ENCODE measurements at places on chromosomes 3 and 15.

DNA sequence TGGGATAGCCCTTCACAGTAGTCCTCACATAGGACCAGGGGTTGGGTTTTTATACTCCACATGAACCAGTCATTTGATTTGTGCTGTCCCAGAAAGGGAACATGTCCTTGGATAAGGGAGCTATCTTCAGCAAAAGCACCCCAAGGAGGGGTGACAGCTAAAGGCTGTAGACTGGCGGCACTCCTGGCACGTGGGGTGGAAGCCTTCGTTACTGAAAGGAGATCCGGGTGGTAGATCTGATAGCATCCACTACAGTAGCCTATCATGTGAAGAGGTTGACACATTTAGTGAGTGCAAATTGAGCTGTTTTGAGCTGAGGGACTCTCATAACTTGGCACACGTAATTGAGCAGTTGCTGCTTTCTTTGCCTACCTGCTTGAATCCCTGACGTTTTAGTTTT lies 588.8 kb upstream of the GOLIM4 start:
- DNase-seq: no peak

GRCh38 chr15:98983334-98983733 lies 24.3 kb downstream of the PGPEP1L start:
- no peak for DNase-seq

GRCh38 chr3:72496051-72496670 lies 352.1 kb downstream of the SHQ1 start:
- DNase-seq: no peak

DNA sequence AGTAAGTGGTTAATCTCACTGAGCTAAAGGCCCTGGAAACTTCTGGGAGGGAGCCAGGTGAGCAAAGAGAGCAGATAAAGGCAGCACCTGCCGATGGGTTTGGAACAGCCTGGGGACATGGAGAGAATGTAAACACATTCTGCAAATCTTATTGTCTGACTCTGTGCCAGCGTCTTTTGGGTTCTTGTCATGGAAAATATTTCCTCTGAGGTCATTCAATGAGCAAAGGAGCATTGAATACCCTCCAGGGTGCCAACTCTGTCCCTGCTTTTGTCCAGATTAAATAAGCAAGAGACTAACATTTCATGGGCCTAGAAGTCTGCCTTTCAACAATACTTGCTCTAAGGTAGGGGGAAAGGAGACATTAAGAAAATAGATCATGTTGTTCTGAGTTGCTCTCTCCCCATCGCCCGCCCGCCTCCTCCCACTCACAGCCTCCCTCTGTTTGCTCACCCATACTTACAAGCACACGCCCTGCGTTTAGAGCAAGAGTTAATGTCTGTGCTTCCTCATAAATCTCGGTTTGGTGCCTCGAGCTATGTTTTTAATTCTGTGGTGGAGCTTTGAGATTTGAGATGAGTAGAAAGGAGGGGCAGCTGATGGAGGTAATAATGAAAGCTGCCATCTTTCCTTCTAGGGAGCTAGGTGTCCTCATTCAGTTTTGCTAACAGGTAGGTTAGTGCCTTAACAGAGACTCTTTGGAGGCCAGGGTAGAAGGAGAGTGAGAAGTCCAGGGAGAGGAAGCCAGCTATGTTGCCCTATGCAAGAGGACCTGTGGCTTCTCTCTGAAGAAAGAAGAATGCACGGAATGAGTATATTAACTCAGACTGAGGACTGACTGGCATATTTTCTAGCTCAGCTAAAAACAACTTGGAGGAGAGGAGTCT lies 132.9 kb downstream of the TPRG1 start:
- DNase-seq: no peak

GRCh38 chr3:158233791-158234190 lies 123.9 kb downstream of the RSRC1 start:
- no peak for DNase-seq

DNA sequence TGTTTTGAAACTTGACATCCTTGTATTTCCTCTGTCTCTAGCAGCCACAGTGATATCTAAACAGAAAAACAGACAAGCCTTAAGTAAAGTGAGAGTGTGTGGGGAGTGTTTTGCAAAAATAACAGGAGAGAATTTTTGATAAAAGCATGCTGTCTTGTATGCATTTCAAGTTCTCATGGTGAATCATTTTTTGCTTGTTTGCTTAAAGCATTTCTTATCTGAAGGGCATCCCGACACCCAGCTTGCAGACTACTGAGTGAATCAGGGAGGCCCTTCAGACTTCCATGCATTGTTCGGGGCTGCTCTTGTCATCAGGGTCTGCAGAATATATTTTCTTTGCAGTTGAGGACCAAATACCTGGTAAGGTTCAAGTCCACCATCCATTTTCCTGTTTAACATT lies 8.5 kb downstream of the CGNL1 start:
- DNase-seq: no peak

GRCh38 chr3:71423151-71423906 lies 160.2 kb downstream of the FOXP1 start:
- DNase-seq: no peak

GRCh38 chr3:21528291-21528995 lies 222.6 kb downstream of the ZNF385D start:
- no peak for DNase-seq

DNA sequence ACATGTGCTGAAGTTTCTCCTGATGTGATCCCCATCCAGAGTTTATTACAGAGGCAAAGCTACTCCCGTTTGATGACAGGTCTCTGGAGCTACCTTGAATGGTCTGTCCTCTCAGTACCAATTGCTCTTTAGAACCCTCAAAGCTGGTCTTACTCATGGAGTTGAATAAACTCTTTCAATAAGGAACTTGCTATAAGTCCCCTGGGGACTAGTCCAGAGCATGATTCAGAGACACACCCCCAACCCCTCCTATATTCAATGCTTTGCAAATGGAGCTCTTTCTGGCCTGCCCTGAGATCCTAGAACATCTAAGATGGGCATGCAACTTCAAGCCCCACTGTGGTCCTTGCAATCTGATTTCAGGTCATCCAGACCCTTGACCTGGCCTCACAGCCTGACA lies 23.9 kb upstream of the TPM1 start:
- DNase-seq: no peak

GRCh38 chr3:73813291-73813690 lies 188.6 kb upstream of the PDZRN3 start:
- no peak for DNase-seq

GRCh38 chr3:156448300-156448699 lies 106.6 kb downstream of the SSR3 start:
- no peak for DNase-seq

- no peak for DNase-seq
These were observed 183.2 kb downstream of the FNDC3B start for GRCh38 chr3:172222478-172223071.

- no peak for DNase-seq
These were observed 93.1 kb upstream of the SAMMSON start for GRCh38 chr3:69906351-69906966.

DNA sequence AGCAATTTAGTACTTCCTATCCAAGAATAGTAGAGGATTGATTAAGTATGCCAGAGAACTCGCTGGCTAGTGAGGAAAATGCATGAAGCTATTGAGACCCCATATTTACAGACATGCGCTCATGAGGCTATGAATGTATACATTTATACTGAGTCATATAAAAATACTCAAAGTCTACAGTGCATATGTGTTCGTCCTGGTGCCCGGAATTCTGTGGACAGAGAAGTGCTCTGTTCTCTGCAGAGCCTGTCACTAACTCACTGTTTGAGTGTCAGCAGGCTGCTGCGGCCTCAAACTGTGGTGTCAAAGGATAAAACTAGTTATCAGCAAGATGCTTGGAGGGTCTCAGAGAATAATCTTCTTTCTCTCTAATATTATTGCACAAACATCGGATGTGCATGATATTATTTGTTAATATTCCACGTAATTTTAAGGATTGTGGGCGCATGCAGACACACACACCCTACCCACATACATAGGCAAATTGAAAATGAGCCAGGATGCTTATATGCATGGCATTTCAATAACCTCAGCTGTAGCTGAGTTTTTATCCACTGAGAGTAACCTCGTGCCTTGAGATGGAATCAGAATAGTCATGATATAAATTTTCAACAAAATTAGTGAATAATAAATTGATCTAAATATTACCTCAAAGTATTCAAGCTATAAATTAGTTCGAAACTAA lies 50.0 kb upstream of the TSC22D2 start:
- DNase-seq: no peak

- DNase-seq: no peak
These were observed 2.1 kb downstream of the ISL2 start for GRCh38 chr15:76338486-76339304.

- no peak for DNase-seq
These were observed 9.2 kb upstream of the HLTF start for GRCh38 chr3:149095487-149095886.

GRCh38 chr3:42442640-42443039 lies 32.2 kb upstream of the LYZL4 start:
- no peak for DNase-seq

DNA sequence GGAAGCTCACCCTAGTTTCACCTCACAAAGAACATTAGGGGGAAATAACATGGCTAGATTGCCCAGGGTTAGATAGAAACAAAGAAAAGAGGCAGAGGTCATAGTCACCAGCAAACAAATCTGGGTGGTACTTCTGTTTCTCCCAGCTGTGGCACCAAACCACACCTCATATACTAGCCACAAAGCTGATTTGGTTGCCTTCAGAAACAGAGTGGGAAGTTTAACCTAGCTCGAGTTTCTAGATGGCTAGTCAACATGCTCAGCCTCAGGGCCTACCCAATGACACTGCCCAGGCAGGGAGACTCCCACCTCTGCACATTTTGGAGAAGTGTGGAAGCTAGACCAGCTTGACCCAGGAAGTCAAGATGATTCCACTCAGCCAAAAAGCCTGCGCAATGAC lies 174.2 kb downstream of the GABRB3 start:
- no peak for DNase-seq

DNA sequence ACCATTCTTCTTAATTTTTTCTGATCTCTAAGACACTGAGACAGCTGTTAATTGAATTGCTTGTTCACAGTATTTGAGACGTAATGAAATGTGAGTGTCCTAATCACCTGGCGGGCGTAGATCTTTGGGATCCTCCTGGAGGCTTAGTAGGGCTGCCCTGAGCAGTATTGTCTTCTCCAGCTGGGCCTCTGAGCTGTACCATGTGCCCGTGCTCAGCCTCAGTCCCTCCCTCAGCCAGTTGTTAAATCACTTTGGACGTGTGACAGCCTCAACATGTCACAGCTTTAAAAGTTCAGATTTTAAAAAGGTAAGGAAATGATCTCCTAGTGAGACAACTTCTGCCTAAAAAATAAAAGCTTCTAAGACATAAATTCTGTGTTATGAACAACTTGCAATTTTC lies 35.5 kb downstream of the IGF1R start:
- DNase-seq: no peak

GRCh38 chr3:47961036-47961435 lies 55.2 kb downstream of the MAP4 start:
- DNase-seq: no peak

DNA sequence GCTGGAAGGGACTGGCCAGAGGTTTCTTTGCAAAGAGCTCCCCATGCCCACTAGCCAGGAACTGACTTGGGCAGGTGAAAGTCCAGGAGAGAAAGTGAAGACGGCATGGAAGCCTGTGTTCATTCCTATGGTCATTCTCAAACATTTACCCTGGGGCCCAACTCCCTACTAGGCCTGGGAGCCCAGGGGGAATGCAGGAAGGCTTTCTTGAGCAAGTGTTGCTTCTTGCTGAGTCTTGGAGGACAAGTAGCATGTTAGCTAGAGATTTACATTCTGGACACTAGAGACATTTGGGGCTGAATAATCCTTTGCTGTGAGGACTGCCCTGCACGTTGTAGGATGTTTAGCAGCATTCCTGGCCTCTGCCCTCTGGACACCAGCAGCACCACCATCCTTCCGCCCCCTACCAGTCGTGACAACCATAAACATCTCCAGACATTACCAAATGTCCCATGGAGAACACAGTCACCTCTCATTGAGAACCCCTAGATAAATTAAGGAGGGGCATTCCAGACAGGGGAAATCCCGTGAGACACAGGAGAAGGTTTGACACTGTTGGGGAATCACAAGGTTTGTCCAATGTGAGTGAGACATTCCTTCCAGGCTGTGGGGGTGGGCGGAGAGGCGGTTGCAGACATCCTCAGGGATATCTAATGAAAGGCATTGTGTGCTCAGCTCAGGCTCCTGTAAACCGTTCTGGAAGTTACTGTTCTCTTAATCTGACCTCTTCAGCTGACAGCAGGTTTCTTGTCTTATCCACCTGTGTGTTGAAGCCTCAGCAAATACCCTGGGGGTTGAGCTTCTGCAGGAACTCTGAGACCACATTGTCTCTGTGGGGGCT lies 236.2 kb downstream of the TLE3 start:
- DNase-seq: no peak

- DNase-seq: no peak
These were observed 119.8 kb upstream of the TLE3 start for GRCh38 chr15:70217226-70218160.

Data from stimulated activated CD4-positive, alpha-beta T cell treated with anti-CD3 and anti-CD28 coated beads, Interleukin-1b, Interleukin-23, amount 100 ng/mL, for 1 hour (primary cell).